ENCODE measurements at places on chromosomes 4 and X.

GRCh38 chr4:121898150-121898549 lies 27.9 kb upstream of the BBS7 start:
- DNase-seq = no peak

- no peak for DNase-seq
Observed at GRCh38 chr4:28225050-28225449, 1364.4 kb downstream of the STIM2 start.

DNA sequence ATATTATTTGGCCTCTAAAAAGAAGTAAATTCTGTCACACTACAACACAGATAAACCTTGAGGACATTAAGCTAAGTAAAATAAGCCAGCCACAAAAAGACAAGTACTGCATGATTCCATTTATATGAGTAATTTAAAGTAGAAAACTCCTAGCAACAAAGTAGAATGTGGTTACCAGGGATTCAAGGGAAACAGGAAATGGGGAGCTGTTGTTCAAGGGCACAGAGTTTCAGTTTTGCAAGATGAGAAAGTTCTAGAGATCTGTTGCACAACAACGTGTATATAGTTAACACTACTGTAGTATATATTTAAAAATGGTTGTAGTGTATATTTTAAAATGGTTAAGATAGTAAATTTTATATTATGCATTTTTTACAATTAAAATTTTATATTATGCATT lies 25.4 kb downstream of the SEC31A start:
- no peak for DNase-seq

GRCh38 chr4:113468165-113469022 lies 293.1 kb downstream of the CAMK2D start:
- no peak for DNase-seq

- DNase-seq = no peak
Observed at GRCh38 chr4:187424636-187425035, 570.9 kb upstream of the ZFP42 start.

- no peak for DNase-seq
Observed at GRCh38 chrX:149493567-149494562, 11.2 kb downstream of the IDS start.

- no peak for DNase-seq
Observed at GRCh38 chr4:184729946-184730345, 4.0 kb downstream of the CENPU start.

- no peak for DNase-seq
Observed at GRCh38 chr4:37946503-37947179, 13.6 kb upstream of the PTTG2 start.

- no peak for DNase-seq
Observed at GRCh38 chrX:37922928-37923327, 75.6 kb upstream of the DYNLT3 start.

DNA sequence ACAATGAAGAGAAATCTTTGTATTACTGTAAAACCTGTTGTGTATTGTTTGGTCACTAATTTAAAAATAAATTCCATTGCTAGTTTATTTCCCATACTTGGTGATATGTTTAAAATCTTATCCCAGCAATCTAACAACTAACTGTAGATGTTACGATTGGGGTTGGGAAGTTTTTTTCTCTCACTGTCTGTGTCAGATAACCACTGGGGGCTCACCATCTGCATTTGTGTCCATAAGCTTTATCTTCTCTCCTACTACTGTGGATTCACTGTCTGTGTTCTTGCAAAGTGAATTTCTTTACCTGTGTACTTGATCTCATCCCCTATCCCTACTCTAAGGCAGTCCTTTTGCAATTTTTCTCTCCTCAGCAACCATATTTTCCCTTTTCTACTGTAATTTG lies 81.3 kb downstream of the STIM2 start:
- no peak for DNase-seq

DNA sequence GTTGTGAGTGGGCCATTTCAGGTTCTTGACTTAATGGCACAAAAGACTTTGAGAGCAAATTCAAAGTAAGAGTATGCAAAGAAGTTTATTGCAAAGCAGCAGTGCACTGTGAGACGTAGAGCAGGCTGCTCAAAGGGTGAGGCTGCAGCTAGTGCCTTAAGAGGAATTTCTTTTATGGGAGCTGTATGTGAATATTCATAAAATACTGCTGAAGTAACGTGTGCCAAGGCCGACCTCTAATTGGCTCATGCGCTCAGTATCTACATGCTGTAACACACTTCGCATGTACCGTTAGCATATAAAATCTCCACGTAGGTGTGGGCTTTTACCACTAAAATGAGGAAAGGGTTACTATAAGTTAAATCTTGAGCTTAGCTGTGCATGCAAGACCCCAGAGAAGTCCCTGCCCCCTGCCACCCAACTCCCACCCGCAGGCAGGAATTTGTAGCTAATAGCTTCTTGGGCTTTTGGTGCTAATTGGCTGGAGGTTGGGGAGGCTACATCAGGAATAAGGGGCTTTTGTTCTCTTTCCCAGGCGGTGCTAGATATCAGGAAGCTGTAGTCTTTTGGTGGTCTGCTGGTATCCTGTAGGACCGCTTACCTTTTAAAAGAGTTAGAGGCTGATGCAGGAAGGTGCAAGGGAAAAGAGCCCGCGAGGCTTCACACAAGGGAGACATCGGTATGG lies 47.6 kb downstream of the FSTL5 start:
- no peak for DNase-seq

DNA sequence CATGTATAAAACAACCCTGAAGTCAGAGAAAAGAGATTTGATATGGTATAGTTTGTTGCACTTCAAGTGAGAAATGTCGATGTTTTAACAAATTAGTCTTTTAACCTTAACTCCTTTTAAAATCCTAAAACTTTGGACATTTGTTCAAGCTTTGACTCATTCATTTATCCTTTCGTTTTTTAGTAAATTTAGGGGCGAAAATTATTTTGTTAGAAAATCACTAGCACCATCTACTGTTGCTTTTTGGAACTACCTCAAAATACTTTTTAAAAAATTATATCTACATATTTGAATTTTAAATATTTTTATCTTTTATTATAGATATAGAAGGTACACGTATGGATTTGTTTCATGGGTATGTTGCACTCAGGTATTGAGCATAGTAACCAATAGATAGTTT lies 165.1 kb upstream of the POF1B start:
- no peak for DNase-seq

DNA sequence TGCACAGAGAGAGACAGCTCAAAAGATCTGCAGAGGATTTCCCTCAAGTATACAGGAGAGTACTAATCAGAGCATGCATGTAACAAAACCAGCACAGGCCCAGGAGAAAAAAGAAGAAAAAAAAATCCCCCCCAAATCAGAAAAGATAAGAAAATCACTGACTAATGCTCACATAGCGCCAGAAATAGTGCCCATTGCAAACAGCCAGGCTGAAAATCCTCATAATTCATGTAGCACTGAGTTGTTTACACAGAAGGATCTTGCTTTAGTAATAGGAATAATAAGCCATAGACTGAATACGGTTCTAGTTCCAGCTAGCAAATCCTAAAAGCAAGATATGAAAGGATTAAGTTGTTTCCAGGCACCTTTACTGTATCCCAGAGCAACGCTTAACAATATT lies 51.8 kb upstream of the MAGEC2 start:
- no peak for DNase-seq

GRCh38 chrX:141857479-141857878 lies 19.4 kb downstream of the MAGEC3 start:
- no peak for DNase-seq

- no peak for DNase-seq
Observed at GRCh38 chr4:1793496-1793840, 375 bp downstream of the FGFR3 start.

GRCh38 chr4:24537025-24537424 lies 47.3 kb downstream of the DHX15 start:
- no peak for DNase-seq

GRCh38 chr4:47668256-47668655 lies 169.6 kb downstream of the CORIN start:
- no peak for DNase-seq

GRCh38 chr4:151708100-151708499 lies 52.7 kb downstream of the GATB start:
- no peak for DNase-seq

DNA sequence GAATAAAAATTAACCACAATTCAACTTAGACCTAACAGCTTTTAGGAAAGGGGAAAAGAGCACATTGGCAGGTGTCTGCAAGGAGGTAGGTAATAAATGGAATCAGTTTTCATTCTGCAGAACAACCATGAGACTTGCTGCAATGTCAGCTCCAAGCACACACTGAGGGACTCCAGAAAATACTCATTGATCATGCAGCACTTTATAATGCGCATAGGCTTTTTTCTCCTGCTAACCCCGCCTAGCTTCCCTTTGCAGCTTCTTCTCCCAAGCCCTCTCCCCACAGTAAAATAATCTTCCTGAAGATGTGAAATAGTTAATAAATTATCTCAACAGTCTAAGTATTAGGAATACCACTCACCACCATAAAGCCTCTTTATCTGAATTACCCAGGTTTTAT lies 36.9 kb downstream of the ANKRD17 start:
- no peak for DNase-seq

DNA sequence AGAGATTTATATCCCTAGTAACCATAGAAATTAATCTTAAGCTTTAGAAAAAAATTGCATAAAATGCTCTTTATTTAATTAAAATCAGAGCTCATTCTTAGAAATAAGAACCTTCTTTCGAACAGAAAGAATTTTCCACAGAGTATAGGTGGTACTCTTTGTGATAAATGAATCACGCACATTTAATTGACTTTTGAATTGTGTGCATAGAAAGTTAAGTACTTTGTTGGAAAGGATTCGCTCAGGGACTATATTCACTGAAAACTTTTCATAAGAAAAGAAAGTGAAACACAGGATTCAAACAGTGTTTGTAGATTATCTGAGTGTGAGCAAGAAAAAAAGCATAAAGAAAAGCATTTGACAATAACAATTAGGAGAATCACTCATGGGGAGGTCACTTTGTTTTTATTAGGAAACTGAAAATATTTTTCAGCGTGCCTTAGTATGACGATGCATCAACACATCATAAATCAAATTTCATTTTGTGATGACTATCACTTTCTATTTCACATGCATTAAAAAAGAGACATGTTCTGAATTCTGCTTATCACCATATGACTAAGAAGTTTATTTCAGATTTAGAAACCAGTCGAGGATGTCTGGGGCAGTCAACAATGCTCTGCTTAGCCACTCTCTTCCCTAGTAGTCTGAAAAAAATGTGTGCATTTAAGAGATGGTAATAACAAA lies 49.5 kb downstream of the STX18 start:
- DNase-seq = no peak

GRCh38 chr4:168841000-168841671 lies 168.9 kb downstream of the CBR4 start:
- DNase-seq = no peak

DNA sequence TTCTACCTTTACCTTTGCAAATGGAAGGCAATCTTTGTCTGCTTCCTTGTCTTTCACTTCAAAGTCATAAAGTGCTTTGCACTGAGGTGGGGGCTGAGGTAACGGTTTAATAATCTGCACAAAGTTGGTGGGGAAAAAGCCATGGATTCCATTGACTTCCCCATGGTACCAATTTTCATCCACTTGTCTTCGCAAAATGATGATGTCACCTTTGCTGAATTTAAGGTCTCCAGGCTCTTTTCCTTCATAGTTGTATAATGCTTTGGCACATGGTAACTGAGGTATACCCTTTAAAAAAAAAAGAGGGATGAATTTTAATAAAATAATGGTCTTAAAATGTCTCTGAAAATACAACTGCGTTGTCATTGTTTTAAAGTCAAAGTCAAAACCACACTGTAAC lies 114.4 kb downstream of the SH3RF1 start:
- no peak for DNase-seq

- no peak for DNase-seq
Observed at GRCh38 chrX:24117258-24117657, 32.3 kb upstream of the ZFX start.

- no peak for DNase-seq
Observed at GRCh38 chrX:1224954-1225353, 12.5 kb upstream of the CRLF2 start.

- DNase-seq = no peak
Observed at GRCh38 chrX:29308726-29309125, 721.5 kb downstream of the IL1RAPL1 start.

DNA sequence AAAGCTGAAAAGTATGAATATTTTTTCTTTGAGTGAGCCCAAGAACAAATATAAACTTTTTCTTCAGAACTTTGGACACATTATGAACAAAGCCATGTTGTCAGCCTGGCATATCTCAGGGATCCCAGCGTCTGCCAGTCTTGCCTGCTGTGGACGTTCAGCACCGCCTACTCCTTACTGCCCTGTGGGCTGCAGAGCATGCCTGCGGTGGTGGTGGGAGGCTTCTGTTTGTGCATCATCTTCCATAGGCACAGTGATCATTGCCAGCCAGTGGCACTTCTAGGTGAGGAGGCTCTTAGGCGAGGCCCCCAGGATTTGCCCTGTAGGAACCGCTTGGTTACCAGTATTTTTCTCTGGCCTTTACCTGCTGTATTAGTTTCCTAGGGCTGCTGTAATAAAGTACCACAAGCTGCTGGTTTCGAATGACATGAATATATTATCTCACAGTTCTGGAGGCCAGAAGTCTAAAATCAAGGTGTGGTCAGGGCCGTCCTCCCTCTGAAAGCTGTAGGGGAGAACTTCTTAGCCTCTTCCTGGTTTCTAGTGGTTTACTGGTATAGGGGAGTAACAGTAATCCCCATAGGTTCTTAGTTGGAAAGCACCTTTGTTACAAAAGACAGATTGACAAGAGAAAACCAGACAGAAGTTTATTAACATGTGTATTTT lies 15.4 kb downstream of the ANXA3 start:
- DNase-seq = no peak

DNA sequence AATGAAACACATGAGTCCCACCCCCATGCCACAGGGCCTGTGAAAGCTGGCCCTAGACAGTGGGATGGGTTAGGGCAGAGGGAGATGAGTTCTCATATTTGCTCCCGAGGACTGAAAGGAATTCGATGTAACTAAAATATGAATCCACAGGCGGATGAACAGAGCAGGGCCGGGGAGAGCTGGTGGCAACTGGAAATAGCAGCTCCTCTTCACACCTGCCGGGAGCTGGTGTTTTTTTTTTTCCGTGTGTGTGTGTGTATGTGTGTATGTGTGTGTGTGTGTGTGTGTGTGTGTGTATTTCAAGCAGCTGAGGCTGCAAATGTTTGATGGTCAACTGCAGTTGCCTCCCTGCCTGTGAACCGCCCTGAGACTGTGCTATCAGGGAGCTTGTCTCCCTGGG lies 115.1 kb upstream of the PSAPL1 start:
- no peak for DNase-seq
